ENCODE measurements at places on chromosomes 2 and 18.
A peak's percentile ranks its signal among the peaks of the same experiment; 100 is the strongest.

DNA sequence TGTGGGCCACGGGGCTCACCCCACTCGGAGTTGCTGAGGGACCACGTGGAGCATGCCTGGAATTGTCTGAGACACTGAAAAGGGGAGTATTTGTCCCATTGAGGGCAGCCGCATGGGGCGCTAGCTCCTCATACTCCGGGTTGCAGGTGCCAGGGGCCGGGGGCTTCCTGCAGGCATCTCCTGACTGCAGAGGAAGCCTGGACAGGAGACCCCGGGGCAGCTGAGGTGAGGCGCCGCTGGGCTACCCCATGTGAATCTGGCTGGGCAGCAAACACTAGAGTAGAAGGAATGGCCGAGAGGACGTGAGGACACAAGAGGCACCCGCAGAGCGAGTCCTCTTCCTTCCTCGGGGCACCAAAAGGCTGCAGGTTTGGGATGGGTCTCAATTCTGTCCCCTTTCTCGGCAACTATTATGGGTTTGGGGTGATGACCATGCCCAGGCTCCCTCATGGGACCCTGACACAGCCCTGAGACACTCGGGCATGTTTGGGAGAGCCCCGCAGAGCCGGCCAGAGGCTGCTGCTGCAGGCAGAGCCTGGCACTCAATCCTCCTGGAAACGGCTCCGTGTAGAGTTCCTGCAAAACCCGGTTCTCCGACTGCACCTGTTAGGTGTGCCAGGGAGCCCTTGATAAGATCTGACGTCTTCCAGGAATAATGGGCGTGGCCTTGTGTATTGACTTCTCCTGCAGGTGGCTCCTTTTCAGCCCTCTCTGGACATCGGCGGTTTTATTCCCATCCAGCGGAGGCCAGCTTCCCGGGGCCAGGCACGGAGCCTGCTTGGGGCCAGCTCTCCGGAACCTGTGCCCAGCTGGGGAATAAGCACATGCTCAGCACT, 77.0 kb downstream of the CTIF start:
- DNase-seq = no peak

DNA sequence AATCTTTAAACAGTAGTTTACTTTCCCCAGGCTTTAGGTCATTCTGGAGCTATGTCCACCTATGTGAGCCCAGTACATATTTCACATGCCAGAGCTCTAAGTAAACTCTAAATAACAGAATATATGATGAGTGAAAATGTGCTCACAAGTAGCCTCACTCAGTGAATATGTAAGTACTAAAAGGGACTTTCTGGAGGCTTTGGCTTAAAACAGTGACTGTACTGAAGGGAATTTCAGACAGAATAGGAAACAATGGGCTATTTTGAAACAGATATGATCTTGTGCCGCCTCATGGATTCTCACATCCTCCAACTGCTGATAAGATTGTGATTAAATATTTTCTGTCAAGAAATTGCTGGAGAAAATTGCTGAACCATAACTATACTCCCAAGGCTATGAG, 747.9 kb downstream of the SOCS6 start:
- DNase-seq = no peak

DNA sequence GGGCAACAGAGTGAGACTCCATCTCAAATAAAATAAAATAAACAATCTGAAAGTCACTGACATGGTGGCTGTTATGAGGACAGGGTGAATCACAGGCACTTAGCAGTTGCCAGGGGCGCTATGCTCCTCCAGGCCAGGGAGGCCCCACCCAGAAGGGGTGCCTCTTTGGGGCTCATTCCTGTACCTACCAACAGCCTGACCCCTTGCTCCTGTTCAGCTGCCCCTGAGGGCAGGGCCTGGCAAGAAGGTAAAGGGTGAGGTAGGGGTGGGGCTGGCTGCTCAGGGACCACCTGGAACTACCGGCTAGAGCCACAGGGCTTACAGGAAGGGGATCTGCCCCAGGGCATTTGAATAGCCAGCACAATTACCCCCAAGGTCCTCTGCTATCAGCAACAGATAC, 60.3 kb downstream of the INPP5D start:
- DNase-seq = no peak

GRCh38 chr2:96556441-96557330, 20.1 kb downstream of the ARID5A start:
- DNase-seq = no peak

GRCh38 chr2:109295781-109296117, 166.7 kb downstream of the SH3RF3 start:
- no peak for DNase-seq

DNA sequence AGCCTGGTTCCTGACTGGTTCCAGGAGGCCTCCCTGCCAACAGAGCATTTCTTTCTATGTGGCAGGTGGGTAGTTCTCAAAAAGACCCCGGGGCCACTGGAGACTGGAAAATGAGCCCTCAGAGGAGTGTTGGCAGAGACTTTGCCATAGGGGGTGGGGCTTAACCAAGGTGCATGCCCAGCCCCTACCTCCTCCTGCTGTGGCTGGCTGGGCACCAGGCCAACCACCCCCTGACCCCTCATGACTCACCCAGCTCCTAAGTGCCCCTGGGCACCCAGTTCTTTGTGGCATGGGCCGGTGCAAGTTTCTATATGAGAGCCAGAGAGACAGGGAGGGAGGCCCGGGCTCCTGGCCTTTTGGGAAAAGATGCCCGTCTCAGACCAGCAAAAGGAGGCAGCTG, 98.2 kb upstream of the SMAD2 start:
- DNase-seq = no peak

DNA sequence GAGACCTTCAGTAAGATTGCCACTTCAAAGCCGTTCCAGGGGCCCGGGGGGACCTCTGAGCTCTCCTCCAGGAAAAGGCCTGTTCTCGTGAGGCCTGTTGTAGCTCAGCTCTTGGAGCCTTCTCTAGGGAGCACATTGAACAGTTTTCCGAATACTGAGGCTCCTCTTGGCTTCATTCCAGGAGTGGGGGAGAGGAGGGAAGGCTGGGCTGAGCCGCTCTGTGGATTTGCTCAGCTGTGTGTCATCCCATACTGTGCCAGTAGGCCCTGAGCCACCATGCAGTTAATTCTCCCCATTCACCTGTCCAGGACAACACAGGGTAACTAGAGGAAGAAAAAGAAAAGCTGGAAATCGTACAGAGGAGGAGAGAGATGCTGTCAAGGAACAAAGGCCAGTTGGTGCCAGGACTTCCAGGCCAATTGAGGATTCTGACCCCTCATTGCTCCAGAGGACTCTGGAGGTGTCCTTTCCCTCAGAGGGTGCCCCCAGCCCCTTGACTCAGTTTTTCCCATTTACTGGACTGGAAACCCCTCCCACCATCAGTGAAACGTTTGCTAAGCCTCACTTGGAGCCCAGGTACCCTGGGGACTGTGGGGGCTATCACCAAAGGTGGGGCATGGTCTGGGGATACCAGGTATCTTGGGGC, 41.4 kb downstream of the HS1BP3 start:
- DNase-seq = no peak

- peak; percentile 33 for DNase-seq
Measured at GRCh38 chr2:184004289-184004947, 593.9 kb upstream of the ZNF804A start.

DNA sequence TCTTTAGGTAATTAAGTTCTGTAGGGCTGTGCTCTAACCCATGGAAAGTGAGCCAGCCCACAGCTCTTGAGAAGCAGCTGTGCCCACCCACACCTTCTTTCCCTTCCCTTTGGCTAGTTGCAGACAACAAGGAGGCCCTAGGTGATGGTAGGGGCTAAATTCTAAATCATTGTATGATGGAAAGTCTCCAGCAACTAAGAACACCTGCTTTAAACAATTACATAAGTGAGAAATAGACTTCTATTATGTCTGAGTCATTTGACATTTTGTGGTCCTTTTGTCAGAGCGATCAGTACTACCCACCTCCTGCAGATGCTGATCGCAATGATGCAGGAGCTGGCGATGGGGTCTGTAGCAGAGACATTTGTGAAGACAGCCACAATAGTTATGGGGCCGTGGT, 79.6 kb downstream of the TEX51 start:
- DNase-seq = no peak

- DNase-seq = no peak
Measured at GRCh38 chr2:129885735-129886134, 93.7 kb upstream of the RAB6C start.

GRCh38 chr18:76443519-76444445, 51.3 kb downstream of the ZNF516 start:
- no peak for DNase-seq

DNA sequence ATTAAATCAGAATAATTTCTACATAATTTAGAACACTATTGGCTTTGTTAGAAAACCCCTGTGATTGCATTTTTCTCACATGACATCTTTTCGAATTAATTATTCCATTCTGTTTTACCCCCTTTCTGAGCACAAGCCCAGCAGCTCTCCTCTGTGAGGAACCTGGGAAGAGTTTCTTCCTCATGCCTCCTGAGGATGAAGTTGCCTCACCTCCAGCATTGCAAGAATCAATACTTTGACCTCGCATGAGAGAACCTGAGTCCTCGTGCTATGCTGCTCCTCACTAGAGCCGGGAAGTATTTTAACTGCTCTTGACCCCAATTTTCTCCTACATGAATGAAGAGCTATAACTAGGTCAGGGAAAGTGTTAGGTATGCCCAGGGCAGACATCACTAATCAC, 77.1 kb upstream of the RAPH1 start:
- no peak for DNase-seq

DNA sequence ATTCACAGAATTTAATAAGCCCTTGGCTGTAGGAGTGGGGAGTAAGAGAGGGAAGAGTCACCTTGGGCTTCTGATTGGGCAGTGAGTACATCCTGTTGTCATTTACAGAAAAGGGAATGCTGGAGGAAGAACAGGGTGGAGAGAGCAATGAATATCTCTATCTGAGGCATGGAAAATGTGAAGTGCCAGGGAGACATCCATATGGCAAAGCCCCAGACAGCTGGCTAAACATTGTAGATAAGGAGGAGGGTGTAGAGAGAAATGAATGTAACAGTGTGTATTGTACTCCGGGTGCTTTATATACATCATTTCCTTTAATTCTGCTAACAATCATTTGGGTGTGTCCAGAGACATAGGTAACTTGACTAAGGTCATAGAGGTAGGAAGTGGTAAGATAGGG, 103.5 kb downstream of the UPP2 start:
- no peak for DNase-seq

DNA sequence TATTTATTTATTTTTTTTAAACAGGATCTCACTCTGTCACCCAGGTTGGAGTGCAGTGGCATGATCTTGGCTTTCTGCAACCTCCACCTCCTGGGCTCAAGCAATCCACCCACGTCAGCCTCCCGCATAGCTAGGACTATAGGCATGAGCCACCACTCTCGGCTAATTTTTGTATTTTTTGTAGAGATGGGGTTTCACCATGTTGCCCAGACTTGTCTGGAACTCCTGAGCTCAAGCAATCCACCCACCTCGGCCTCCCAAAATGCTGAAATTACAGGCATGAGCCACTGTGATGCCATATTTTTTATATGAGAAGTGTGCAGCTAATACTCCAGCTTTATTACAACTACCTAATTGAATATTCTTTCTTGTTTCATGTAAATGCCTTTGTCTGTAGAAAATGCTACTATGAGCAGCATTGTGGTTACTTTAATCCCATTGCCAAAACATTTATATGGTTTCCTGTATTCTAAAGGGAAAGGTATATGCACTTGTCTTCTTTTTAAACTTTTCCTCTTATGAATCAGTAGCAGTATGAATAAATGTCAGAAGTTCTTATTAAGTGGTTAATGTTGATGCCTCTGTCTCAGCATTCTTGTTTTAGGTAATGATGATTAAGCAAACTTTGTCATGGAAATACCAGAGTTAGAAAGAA, 9.5 kb upstream of the BCL2L11 start:
- DNase-seq = no peak

- DNase-seq = no peak
Measured at GRCh38 chr18:64692826-64693225, 543.9 kb upstream of the LINC00305 start.

- DNase-seq = no peak
Measured at GRCh38 chr2:8258406-8258805, 423.4 kb upstream of the ID2 start.

DNA sequence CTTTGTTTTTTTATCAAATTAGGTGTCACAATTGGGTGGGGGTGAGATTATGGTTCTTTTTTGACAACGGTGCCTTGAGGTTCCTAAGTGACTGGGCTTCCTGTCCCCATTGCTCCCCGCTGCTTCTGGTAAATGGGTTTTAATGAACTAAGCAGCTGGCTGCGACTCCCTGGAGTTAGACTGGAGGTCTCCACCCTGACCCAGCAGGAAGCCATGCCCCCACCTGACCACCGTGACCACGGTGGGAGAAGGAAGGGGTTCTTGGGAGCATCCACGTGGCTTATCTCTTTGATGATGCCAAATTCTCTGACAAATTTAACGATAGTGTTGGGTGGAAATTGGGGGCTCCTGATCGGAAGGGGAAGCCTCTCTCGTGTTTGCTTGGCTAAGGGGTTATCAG, 12.2 kb downstream of the CNDP2 start:
- DNase-seq = no peak

GRCh38 chr2:129812071-129812470, 167.4 kb upstream of the RAB6C start:
- no peak for DNase-seq

GRCh38 chr18:72652990-72653593, 109.0 kb upstream of the CBLN2 start:
- DNase-seq = peak; percentile 51

DNA sequence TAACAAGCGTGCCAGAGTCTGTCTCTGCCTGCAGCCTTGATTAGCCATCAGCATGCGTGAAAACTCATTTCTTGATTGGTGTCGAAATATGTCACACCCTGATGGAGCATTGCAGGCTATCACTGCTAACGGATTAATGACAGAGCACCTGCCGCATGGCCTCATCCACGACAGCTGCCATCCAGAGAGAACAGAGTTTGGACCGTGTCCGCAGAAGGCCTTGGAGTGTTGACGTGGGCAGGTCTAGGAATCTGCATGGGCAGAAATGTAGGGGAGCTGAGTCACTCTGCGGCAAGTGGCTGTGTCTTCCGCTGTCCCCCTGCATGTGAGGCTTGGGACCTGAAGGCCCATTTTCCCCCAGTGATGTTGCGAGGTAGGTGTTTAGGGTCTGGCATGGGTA, 43.0 kb downstream of the KLHL29 start:
- no peak for DNase-seq

DNA sequence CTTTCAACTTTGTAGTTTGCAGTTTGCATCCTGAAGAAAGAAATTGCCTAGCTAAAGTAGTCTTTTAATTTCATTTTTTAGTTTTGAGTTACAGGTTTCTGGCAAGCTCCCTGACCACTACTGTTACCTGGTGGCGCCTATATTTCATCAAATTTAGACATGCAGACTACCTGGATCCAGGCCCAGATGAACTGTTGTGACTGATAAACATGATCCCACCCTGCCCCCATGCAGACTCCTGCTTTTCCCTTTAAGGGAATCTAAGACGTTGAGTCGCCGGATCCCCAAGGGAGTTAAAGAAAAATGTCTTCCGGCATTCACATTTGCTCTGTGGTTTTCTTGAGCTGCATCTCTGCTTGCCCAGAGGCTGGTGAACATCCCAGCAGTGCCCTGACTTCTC, 22.2 kb downstream of the METAP1D start:
- DNase-seq = no peak

GRCh38 chr2:65402323-65402722, 30.1 kb downstream of the SPRED2 start:
- DNase-seq = no peak

- DNase-seq = no peak
Measured at GRCh38 chr2:28970464-28971160, 10.5 kb upstream of the TOGARAM2 start.

Measured in GM13976 (cell line).